ENCODE measurements at places on chromosomes 7 and 10.

DNA sequence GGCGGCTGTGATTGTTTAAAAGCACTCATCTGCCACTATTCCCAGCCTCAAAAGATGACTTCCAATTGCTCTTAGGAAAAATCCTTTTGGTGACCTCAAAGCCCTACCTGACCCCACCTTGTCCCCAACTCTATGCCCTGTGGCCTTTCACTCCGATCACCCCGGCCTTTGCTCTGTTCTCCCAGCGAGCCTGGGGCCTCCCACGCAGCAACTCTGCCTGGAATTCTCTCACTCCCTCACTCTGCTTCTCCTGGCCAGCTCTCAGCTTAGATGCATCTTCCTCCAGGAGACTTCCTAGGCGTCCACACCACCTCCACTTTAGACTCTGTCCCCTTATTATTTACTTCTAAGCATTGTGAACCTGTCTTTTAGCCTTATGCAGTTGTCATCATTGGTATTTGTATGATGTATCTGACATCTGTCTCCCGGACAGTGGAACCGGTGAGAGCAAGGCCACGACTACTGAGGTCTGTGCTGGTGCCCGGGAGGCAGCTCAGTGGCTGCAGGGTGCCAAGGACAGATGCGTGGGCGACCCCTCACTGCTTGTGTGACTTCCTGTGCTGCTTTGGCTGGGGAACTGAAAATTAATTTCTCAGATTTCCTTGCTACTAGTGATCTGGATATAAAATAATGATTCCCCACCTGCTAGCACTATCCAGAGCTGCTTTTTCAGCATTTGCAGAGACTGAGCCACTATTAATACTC, 63.0 kb downstream of the PIP4K2A start:
- DNase-seq, result peak; percentile 77

DNA sequence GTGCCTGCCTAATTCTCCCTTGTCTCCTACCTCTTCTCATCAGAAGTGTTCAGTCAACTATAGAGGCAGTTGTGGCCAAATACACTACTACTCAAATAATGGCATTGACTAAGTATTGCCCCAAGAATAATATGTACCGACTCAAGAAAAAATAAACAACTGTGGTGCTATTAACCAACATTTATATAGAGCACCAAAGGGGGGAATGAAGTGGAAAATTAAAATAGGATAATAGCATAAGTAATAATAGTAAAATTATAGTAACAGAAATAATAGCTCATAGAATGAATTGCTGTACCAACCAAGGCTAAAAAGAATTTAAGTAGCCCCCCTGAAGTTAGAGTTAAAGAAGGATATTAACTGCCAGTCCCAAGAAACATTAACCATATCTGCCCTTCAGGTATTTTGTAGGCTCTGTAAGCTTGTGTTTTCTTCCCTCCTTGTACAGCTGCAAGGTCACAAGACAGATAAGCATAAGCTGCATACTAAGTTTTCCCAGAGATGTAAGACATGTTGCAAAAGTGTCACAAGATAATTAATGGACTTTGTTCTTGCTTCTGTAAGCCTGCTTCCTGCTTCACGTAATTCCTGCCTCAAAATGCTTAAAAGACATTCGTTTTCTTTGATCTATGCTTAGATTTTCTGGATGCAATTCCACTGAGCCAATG, 10.9 kb upstream of the CYREN start:
- no peak for DNase-seq

GRCh38 chr7:150368096-150368883, at the start of gene REPIN1:
REPIN1 (plus strand) TSS chr7:150368822; CDS start chr7:150369712, 890 bp downstream.
- DNase-seq, result peak; percentile 85

DNA sequence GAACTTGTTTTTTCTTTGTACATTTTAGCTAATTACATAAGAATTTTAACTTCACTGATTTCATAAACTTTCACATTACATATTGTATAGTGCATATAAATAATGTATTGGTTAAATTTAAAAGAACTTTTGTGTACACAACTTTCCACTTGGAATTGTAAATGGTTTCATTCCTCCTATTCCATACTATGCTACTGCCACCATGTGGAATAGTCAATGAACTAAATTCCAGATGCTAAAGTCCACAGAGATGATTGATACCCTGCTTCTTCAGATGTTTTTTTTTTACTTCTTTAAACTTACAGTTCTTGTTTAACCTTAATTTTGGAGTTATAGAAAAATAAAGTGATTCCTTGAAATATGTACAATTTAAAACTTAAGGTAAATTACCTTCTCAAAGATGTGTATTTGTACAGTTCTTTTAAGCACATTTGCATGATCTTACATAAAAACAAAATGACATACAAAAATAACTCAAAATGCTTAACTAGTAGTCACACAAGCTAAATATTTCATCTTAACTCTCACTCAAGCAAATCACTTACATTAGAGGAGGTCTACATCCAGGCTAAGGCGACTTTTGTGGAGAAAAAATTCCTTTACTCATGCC, 247.6 kb upstream of the HGF start:
- DNase-seq, result peak; percentile 10

DNA sequence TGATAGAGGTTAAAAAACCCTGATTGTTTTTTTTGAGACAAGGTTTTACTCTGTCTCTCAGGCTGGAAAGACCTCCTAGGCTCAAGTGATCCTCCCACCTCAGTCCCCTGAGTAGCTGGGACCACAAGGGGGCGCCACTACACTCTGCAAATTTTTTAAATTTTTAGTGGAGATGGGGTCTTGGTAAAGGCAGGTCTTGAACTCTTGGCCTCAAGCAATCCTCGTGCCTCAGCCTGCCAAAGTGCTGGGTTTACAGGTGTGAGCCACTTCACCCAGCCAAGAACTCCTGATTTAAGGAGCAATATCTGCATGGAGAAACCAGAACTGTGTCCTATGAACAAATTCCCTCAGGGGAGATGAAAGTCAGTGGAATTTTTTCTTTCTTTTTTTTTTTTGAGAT, 7.3 kb upstream of the KLHDC10 start:
- DNase-seq, result peak; percentile 88

GRCh38 chr7:117793521-117793920, 79.7 kb downstream of the CTTNBP2 start:
- DNase-seq, result peak; percentile 22

- no peak for DNase-seq
Observed at GRCh38 chr10:71211775-71212317, 524 bp upstream of the UNC5B start.

DNA sequence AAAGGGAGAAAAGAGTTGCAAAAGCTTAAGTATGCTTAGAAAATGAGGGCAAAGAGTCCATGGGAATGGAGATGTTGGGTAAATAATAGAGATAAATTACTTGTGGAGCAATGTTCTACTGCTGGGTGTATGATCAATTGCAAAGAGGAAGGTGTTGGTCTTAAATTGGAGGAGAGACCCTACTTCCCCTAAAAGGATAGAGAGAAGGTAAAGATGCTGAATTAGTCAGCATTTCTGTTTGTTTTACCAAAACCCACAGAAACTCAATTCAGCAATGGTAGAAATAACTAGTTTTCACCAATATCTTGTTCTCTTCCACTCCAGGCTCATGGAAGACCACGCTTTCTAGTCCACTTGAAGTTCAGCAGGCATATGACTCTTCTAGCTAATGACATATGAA, 32.1 kb downstream of the ASB4 start:
- DNase-seq, result no peak

DNA sequence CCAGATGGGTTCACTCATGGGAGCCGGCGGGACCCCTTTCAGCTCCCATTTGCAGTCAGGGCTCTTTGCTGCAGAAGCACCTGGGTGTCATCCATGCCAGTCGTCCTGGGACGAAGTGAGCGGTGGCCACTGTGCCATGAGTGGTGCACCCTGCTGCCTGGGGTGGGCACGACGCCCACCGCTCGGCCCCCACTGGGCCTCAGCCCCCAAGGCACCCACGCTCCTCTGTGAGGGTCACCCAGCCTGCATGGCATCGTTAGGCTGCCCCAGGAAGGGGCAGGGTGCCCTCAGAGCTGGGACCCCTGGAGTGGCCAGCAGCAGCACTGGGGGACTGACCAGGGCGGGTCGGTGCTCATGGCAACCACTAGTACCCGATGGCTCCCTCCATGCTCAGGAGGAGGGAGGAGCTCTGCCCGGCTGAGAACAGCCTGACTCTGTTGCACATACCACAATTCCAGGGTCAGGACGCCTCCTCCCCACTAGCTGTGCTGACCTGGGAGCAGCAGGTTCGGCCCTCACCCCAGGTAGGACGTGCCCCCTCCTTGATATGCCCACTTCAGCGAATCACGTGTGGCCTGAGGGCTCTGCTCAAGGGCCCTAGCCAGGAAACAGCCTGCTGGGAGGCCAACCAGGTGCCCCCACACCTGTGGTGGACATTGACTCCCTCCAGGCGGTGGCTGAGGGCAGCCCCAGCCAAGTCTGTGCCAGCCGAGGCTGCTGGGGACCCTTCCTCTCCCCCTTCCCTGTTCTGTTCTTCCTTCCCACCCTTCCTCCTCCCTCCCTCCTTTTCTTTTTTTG, 28.5 kb upstream of the CFAP46 start:
- DNase-seq, result no peak

- no peak for DNase-seq
Observed at GRCh38 chr10:55174419-55174818, 373.4 kb upstream of the PCDH15 start.

- peak; percentile 39 for DNase-seq
Observed at GRCh38 chr7:149459540-149460452, 1.1 kb downstream of the ZNF777 start.

DNA sequence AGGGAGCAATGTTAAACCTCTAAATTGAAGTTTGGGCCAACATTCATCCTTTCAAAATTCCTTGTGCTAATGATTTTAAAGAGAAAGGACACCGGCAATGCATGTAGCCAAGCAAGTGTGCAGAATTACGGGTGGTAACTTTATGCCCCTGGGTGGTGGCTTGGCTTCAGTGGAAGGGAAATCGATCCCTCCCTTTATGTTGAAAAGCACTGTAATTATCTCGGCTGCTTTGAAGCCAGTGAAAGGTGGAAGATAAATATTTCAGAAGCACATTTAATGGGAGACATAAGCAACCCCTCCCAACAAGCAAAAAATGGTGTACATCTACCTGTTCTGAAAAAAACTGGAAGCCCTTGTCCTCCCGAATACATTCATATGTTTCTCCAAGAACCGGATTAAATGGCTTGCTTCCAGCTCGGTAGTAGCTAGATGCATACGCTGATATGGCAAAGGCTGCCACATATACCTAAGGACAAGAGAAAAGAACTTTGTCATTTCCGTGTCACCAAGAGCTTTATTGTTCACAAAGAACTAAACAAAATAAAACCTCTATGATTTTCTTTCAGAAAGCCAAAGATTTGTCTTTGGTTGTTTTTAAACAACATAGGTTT, 73.3 kb upstream of the GSDME start:
- DNase-seq, result no peak

GRCh38 chr10:29021591-29021990, 267.3 kb upstream of the LYZL1 start:
- DNase-seq, result no peak

GRCh38 chr10:2575460-2575859, 491.9 kb upstream of the PFKP start:
- DNase-seq, result no peak

DNA sequence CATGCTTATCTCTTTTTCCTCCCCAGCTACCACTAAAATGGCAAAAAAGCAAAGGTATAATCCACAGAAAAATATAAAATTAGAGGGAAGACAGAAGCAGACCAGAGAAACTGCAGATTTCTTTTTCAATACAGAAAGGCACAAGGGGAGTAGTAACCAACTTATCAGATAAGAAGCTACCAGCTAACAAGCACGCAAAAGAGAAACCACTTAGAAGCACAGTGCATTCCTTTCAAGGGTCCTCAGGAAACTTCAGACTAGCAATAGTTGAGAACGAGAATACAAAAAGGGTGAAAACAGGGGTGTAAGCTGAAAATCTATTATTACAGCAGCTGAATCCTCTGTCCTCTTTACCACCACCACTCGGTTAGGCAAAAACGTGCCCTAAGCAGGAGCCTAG, 9.9 kb upstream of the OR2A5 start:
- no peak for DNase-seq

DNA sequence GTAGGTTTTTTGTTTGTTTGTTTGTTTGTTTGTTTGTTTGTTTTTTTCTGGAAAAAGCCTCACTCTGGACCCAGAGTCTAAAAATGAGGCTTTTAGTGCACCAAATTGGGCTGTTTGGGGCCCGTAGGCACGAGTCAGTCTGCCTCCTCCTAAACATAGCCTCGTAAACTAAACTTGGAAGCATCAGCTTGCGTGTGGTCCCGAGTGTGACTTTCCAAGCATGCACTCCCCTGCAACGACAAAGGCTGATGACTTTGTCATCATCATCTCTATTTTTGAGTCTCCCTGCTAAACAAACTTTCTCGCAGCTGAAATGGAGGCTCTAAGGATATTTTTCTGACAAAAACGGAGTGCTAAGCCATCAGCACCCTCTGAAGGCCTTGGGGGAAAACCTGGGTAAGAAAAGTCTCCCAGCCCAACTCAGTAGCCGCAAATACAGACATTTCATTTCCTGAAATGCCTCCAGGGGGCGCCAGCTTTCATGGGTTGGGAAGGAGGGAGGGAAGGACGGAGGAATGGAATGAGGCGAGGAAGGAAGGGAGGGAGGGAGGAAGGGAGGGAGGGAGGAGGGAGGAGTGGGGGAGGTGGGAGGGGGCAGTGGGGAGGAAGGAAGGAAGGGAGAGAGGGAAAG, 245.9 kb downstream of the KCNMA1 start:
- DNase-seq, result peak; percentile 87

DNA sequence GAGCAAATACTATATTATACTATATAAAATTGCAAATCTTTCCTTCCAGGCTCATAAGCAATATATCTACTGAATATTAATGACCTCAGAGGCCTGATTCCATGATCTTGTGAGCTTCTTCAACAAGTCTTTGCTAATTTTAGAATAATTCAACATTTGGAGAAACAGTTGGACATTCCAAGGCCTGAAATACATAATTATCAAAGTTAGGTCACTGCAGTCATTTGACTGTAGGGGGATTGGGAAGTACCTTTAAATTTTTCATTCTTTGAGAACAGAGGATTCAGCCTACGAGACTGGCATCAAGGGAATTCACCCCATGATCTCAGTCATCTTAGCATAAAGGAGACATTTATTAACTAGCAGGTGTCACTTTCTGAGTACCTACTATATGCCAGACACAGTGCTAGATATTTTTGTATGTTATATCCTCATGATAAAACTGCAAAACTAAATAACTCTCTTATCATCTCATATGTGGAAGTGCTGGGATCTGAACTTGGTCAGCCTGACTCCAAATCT, 85.4 kb downstream of the DOCK4 start:
- DNase-seq, result peak; percentile 97

DNA sequence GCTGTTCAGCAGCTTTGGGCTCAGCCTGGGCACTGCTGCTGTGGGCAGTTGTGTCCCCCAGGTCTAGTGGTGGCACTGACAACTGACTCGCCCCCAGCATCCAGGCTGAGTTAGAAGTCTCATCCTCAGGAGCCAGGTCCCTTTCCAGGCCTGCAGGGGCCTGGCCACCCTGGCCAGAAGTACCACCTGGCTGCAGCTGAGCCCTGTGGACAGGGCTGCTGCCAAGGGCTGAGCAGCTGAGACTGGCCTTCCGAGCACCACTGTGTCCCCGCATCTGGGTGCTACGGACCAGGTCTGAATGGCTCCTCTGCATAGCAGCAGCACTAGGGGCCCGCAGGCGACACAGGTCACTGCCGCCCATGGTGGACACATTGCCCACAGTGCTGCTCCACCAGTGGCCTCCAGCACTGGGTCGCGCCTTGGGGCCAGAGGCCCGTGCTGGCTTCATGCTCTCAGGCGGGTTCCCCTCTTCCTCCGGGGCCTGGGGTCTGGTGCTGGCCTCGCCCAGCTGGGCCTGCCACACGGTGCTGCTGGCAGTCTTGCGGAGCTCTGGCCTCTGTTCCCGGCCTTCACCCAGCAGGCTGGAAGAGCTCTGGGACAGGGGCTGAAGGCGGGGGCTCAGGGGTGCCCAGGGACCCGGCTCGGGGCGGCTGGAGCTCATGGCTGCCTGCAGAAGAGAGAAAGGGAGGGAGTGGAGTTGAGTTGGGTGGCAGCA, 6.2 kb downstream of the GPRIN2 start:
- no peak for DNase-seq

GRCh38 chr10:72009425-72010081, 45.4 kb downstream of the CHST3 start:
- peak; percentile 30 for DNase-seq
